ENCODE measurements at places on chromosomes 3 and 15. TPM values are rescaled to one million over a fixed set of nuclear protein-coding genes. Genes with fewer than 3 reads are reported as not detected.

The RBP2 gene
- total RNA-seq, result not detected

DNA sequence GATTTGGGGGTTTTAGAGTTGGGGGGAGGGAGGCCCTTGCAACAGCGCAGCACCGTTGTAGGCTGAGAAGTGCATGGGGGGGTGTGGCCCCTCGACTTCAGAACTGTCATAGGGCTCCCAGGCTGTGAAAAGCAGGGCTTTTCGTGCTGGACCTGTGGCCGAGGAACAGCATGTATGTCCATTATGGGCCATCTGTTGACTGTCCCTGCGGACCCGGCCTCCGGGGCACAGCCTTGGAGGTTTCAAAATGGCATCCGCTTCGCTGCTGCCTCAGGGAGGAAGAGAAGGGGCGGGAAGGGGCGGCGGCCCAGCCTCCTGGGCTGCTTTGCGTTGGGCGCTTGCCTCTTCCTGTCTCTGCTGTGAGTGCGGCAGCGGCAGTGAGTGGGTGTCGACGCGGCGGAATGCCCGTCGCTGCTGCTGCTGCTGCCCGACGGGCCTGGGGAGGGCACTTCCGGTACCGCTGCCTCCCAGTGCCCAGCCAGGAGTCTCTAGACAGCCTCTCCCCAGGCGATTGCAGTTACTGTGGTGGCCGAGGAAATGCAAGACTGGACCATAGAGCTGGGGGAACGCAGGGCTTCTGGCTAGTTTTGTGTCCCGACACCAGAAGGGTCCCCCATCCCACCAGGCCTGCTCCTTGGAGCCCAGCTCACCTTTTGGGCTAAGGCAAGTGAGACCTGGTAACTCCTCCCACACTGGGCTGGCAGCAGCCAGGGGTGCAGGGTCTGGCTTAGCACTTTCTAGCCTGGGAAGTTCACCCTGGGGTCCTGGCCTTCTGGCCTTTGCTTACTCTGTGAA lies 1.9 kb downstream of the GNAI2 start:
- DNase-seq, result no peak

- DNase-seq, result no peak
Measured at GRCh38 chr3:171417813-171418212, 42.4 kb downstream of the TNIK start.

DNA sequence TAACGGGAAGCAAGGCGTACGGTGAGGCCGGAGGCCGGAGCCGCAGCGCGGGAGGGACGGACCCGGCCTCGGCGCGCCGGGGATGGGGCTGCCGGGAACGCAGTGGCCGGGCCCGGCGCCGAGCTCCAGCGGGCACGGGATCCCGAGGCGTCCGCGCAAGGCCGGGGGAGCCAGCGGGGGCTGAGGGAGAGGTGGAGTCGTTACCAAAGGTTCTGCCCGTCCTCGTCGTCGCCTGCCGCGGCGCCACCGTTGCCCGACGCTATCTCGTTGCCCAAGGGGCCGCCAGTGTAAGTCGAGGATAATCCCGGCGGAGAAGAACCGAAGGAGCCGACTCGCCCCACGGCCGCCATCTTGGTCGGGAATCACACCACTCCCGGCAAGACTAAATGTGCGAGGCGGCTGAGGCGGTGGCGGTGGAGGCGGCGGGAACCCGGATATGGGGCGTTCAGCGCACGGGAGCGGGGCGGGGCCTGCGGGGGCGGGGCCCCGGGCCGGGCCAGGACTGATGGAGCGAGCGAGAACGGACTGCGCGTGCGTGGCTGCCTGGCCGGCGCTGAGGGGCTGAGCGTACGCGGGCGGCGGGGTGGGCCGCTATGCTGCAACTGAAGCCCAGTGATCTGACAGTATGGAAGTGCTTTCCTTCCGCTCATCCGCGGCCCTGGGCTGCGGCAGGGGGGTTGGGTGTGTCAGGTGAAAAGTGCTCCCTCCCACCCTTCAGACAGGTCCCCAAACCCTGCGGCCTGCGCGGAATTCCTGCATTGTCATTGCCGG lies at the start of gene DYNC1LI1:
TSS of gene DYNC1LI1 (minus strand) at position 438 of the 771 bp plus-strand sequence. CDS start at position 350, 88 bp downstream.
- no peak for DNase-seq

DNA sequence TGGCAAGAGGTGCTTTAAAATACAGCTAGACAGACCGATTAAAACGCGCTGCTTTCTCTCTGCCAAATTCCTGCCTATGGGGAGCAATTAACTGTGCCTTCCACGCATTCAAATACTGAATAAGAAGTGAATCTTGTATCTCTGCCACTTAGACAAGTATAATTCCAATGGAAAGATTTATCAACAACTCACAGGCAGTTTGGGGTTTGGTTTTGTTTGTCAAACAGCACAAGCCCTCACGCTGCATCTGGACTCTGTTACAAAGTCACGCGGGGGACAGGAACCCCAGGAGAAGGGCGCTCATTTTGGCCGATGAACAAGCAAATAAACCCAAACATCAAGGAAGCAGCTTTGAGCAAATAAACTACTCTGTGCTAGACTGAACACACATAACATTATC lies 61.8 kb upstream of the TMCO5A start:
- no peak for DNase-seq

DNA sequence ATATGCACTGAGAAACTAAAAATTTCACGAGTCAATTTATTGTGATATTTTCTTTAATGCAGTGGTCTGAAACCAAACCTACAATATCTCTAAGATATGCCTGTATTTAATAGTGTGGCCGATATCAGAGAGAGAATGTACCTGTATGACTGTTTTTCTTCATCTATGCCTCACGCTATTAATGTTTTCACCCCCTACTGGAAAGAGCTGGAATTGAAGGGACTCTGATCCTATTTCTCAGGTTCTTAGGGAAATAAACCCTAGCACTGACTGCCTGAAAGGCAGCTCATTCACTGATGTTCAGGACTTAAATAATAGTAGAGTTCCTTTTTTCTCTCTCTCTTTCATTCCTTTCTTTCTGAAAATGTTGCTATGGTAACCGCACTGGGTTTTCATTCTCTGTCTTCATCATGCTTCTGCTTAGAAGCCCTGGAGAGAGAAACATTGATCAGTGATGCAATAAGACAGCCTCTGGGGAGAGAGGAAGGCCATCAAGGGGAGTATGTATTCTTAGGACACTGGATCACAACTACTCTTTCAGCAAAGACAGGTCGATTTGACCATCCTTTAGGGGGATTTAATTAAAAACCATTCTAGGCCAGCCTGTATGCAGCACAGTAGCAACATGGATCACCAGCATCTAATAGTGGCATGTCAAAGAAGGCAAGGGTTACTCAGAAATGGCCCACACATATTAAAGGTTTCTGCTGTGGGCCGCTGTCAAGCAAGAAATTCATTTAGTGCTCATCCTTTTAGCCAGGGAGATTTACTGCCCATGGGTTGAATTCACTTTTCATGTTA lies 1135.7 kb downstream of the IGSF11 start:
- DNase-seq, result no peak
